Renal cortical epithelial cell (primary cell): ENCODE measurements at places on chromosomes 3 and 15. TPM values are rescaled to one million over a fixed set of nuclear protein-coding genes. Genes with fewer than 3 reads are reported as not detected.
A peak's percentile ranks its signal among the peaks of the same experiment; 100 is the strongest.

DNA sequence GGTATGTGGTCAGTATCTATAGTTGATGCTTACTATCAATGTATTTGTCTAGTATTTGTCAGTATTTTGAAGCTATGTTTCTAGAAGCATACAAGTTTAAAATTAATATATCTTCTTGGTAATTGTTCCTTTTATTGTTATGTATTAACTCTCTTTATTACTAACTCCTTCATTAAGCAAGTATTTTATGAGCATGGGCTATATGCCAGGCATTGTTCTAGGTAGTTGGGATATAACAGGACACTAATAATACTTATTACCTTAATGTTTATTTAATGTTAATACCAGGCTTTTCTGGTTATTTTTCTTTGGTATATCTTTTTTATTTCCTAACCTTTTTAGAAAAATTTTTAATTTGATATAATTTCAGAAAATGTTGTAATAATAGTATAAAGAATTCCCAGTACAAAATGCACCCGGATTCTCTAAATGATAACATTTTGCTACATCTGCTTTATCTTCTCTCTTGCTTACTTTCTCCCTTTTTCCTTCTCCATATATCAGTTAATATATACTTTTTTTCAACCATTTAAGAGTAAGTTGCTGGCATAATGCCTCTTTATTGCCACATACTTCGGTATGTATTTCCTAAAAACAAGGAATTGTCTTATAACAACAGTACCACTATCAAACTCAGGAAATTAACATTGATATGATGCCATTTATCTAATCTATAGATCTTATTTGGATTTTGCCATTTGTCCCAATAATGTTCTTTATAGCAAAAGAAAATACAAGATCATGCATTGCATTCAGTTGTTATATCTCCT is 30.9 kb downstream of the LRRC49 start:
- peak; percentile 58 for DNase-seq

DNA sequence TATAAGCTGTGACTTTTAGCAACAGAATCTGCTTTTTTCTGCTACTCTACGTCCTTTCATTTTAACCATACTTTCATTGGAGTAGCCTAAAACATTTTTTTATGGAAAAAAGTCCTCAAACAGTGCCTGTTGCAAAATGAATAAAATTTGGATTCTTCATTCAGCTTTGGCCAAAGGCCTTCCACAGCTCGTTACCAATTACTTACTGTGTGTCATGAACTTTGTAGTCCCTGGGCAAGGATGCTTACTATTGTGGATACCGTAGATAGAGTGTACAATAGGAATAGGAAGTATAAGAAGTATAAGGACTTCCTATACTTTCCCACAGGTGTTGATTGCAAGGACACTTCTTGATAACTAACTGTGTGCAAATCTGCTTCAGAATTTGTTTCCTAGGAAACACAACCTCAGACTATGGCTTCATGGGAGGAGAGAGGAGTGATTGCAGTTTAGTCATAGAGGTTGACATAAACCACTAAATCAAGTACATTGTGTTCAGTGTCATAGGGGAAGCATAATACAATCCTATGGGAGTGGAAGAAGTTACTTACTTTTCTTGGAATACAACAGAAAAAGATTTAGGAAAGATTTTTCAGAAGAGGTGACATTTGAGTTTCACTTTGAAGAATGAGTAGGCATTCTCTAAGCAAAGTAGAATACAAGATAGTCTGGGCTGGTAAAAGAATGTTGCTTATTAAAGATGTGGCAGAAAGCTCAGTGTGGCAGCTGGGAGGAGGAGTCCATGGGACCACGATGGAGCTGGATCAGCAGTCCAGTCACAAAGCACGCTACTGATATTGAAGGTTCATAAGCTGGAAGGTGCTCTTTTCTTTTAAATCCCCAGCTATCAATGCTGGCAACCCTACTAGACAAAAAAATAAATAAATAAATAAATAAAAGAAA is 309.7 kb upstream of the TPRG1 start:
- peak; percentile 74 for DNase-seq

DNA sequence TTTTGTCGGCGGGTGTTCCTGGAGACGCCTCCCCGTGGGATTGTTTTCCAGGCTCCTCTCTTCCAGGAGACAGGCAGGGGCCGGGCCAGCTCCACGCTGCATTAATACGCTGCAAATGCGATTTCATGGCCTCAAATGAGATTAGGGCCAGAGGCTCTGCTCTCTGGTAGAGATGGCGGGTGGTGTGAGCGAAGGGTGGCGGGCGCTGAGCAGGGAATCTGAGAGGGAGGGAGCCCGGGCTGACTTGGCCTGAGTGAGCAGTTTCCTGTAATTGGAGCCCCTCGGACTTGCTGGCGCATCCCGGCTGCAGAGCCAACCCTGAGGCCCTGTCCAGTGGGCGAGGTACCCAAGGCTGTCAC is 7.4 kb upstream of the CCDC33 start:
- no peak for DNase-seq

The GNAT1 gene
- total RNA-seq: 0.05 TPM in 1 of 2 replicates, not detected in the other

GRCh38 chr3:185187391-185187790 is 34.5 kb upstream of the C3orf70 start:
- DNase-seq: no peak

DNA sequence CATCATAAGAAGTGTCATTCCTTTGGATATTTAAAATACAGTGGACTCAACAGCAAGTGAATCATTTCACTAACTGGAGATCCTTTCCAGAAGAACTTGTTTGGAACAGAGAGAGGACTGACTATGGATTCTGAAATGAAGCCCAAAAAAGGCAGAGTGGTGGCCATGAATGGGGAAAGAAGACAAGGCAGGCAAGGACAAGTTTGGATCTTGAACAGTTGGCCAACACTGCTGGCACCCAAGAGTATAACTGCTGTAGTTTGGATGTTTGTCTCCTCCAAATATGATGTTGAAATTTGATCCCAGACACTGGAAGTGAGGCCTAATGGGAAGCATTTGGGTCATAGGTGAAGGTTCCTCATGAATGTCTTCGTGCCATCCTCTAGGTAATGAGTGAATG is 686.9 kb downstream of the GRM7 start:
- DNase-seq: no peak

DNA sequence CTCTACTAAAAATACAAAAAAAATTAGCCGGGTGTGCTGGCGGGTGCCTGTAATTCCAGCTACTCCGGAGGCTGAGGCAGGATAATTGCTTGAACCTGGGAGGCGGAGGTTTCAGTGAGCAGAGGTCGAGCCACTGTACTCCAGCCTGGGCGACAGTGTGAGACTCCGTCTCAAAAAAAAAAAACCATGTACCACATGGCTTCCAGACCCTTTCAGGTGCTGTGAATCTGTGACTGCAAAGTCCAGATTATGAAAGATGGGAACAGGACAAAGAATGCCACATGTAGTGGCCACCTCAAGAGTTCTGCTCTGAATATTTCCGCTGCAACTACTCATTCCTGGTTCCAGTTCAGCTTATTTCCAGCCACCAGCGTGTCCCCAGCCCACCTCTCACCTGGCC is 8.4 kb upstream of the DCAF1 start:
- DNase-seq: no peak

DNA sequence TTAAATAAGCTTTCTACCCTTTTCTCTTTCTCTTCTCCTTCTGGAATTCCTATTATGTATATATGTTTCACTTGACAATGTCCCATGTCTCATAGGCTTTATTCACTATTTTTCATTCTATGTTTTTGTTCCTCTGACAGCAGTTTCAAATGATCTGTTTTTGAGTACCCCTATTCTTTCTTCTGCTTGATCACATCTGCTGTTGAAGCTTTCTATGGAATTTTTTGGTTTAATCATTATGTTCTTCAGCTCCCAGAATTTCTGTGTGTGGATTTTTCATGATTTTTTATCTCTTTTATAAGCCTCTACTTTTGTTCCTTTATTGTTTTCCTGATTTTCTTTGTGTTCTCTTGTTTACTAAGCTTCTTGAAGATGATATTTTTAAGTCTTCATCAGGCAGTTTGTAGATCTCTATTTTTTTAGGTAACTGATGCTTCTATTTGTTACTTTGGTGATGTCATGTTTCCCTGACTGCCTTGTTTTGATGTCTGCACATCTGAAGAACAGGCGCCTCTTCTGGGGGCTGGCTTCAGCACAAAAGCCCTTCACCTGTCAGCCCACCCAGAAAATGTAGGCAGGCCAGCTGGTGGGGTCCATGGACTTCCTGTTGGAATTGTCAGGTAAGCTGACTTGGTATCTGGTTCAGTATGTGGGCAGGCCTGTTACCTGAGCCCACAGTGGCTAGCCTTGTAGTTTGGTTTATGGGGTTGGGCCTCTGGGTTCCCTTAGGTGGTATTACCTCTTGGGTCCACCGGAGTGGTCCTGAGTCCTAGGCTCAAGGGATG is 15.8 kb downstream of the FAM227B start:
- DNase-seq: no peak

The HTR3E gene
- total RNA-seq: not detected in 2 replicates
